ENCODE measurements at places on chromosomes 3 and 15. TPM values are rescaled to one million over a fixed set of nuclear protein-coding genes. Genes with fewer than 3 reads are reported as not detected.

Gene GOLGA6D
- not detected for total RNA-seq

Gene BFSP2
- total RNA-seq, result not detected

Gene GOLGA8O
- 0.92 TPM for total RNA-seq

Gene TIGIT
- not detected for total RNA-seq
